ENCODE measurements at places on chromosomes 12 and 14.

DNA sequence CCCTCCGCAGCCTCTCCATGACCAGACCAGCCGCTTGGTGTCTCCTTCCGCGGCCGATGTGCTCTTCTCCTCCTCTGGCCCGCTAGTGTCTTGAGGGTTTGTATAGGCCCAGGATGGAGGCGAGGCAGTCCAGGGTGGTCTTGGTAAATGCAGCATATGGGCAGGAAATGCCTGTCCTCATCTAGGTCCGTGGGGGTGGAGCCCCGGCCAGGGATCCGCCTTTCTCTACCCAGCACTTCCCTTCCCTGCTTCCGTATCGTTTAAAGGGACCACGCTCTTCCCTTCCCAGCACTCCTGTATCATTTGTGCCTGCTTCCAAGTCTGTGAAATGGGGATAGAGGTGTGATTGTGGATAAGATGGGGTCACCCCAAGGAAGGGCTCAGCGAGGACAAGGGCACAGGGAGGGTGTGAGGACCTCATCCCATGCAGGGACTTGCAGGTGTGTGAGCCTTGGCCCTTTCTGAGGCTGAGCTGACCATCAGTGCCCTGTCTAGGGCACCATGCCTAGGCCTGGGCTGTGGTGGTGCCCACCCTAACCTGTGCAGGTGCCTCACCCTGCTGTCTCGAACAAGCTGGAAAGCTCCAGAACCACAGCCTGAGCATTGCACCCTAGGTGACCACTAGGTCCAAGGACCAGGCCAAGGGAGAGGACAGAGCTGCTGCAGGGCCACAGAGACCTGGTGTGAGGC, 326.8 kb upstream of the RTL1 start:
- DNase-seq, result no peak

DNA sequence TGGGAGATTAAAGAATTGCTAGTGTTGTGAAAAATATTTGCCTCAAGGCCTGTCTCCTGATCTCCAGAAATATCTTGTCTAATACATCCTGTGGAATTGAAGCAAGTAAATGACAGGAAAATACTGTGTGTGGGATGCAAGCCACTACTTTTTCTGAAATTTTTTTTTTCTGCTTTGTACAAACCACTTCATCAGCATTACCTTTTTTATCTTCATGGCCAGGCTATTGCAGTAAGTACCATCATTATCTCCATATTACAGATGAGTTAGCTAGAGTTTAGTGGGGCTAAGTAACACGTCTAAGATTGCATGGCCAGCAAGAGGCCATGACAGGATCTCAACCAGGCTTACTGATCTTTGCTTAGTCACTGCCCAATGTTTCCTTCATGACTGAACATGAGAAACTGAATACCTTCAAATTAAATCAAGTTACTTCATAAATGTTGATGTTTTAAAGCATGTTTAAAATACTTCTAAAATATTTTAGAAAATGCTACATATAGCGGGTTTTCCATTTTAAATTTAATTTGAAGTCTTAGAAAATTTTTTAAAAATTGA, 273.7 kb downstream of the SLC6A15 start:
- DNase-seq, result no peak

DNA sequence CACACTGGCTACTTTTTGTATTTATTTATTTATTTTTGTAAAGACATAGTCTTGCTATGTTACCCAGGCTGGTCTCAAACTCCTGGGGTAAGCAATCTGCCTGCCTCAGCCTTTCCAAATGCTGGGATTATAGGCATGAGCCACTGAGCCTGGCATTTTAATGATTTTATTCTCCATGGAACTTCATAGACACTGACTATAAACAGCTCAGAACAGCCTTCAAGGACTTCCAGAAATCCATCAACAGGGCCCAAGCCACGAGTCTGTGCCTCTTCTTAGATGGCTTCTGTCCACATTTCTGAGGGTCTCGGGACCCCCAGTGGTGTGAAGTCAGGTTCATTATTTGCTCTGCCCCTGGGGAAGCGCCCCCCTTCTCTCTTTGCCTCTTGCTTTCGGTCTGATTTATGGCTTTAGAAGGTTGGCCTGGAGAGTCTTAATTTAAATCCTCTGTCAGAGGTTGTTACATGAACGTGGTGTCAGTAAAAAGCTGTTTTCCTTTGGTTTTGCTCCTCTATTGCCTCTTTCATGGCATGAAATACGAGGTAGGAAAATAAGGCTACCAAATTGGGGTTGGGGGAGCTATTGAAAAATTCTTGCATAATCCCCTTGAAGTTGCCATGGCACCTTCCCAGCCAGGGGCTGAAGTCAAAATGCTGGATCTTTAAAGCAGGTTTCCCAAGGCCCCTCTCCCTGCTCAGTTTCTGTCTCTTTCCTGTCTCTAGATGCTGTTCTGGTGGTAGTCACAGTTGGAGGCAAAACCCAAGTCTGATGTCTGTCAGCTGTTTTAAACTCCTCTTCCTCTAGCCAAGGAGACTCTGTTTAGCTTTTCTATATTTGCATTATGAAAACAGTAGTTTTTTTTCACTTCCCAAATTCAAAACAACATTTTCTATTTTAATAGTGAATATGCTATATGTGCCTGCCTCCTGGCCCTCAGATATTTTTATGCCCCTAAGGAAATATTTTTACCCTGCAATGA, 129.4 kb downstream of the SMOC1 start:
- DNase-seq, result no peak

GRCh38 chr12:24379861-24380521, 430.5 kb upstream of the SOX5 start:
- no peak for DNase-seq

DNA sequence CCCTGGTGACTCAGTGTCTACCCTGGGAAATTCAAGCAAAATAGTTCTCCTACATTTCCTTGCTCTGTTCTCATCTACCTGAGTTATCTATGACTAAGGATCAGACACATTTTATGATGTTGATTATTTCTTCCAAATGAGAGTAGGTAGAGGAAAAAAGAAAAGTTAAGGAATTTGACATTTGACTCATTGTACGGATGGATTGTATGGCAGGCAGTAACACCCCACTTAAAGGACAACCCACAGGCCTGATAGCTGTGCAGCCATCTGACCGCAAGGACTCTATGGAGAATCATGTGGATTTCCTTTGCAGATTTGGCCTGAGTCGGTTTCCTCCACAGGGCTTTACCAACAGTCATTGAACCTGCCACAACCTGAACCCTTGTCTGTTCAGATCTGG, 540.3 kb downstream of the BCL11B start:
- DNase-seq, result no peak

Data from HEK293T (cell line).